Upper lobe of left lung (tissue), 6 donors: ENCODE measurements at places on chromosomes 3 and 15. TPM values are rescaled to one million over a fixed set of nuclear protein-coding genes. Genes with fewer than 3 reads are reported as not detected.

DNA sequence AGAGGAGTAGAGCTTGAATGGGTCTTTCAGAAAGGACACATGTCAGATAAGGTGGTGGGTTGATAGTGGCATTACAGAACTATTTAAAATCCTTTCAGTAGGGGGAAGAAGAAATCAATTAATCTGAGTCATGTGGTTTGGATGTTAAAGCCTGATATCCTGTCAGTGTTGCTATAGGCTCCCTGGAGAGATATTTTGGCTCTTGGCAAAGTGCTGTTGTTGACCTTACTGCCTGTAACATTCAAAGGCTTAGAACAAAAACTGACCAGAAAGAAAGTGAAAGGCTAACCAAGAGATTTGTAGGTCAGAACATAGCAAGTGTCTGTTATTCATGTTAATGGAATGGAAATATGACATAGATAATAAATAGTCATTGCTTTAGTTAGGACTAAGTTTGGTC, 552.9 kb downstream of the DIPK2A start:
- DNase-seq, result no peak

Gene STARD9
- total RNA-seq, result 141 TPM

- no peak for DNase-seq
Measured at GRCh38 chr3:61789861-61790260, 228.5 kb downstream of the PTPRG start.

GRCh38 chr3:129224984-129225393, 24.4 kb upstream of the COPG1 start:
- peak; percentile 94 for DNase-seq

DNA sequence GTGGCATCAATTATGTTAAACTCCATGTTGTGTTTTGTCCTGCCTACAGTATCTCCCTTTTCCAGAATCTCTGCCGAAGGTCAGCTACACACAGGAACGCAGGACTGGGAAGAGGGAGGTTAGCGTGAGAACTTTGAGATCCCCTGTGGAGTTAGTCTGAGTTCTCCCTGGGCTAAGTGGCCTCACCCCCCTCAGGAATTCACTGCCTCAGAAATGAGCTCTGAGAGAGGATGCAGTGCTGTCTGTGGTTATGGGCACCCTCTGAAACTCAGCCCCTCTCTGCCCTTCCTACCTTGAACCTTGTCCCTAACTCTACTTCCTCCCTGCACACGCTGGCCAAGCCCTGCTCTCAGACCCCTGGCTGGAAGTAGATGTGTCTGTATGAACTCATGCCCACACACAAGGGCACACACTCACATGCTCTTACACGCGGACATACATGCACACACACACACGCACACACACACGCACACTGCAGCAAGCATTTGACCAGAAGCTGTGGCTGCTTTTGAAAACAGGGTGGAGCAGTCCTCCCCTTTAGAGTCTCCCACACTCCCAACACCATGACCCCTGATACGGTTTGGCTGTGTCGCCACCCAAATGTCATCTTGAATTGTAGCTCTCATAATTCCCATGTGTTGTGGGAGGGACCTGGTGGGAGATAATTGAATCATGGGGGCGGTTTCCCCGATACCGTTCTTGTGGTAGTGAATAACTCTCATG, 5.3 kb upstream of the VIPR1 start:
- no peak for DNase-seq

GRCh38 chr3:155859859-155860258, 5.6 kb upstream of the SLC33A1 start:
- no peak for DNase-seq
